ENCODE measurements at places on chromosomes 11 and 22. TPM values are rescaled to one million over a fixed set of nuclear protein-coding genes. Genes with fewer than 3 reads are reported as not detected.

F2 gene
- polyA plus RNA-seq = not detected

LARGE1 gene
- 2.0 TPM for polyA plus RNA-seq

OR8D4 gene
- not detected for polyA plus RNA-seq

C11orf54 gene
- polyA plus RNA-seq = 14.4 TPM

CARD18 gene
- polyA plus RNA-seq = not detected

SYT7 gene
- 0.48 TPM for polyA plus RNA-seq

OR51A4 gene
- not detected for polyA plus RNA-seq

APOC3 gene
- polyA plus RNA-seq = not detected

JAM3 gene
- 17.8 TPM for polyA plus RNA-seq

OR8D1 gene
- polyA plus RNA-seq = not detected

KRTAP5-5 gene
- not detected for polyA plus RNA-seq

OR5T2 gene
- polyA plus RNA-seq = not detected

COPB1 gene
- 48.4 TPM for polyA plus RNA-seq

MYRF gene
- polyA plus RNA-seq = 0.50 TPM

THY1 gene
- polyA plus RNA-seq = 11.7 TPM

MSANTD4 gene
- 8.3 TPM for polyA plus RNA-seq

ZFPL1 gene
- 40.0 TPM for polyA plus RNA-seq

APOA1 gene
- polyA plus RNA-seq = 3.3 TPM

CATSPER1 gene
- polyA plus RNA-seq = 0.51 TPM

TP53I11 gene
- 48.0 TPM for polyA plus RNA-seq

IGF2 gene
- polyA plus RNA-seq = 0.74 TPM

MS4A1 gene
- polyA plus RNA-seq = 1,116 TPM

OR4D5 gene
- polyA plus RNA-seq = not detected

CNIH2 gene
- 0.26 TPM for polyA plus RNA-seq

SEPTIN3 gene
- polyA plus RNA-seq = 0.09 TPM

CCDC89 gene
- polyA plus RNA-seq = 0.16 TPM

LRP4 gene
- polyA plus RNA-seq = 0.88 TPM

APOA4 gene
- 0.05 TPM for polyA plus RNA-seq

CHST1 gene
- 3.3 TPM for polyA plus RNA-seq

CSF2RB gene
- 16.3 TPM for polyA plus RNA-seq

RAB38 gene
- 0.73 TPM for polyA plus RNA-seq

MUC6 gene
- 0.02 TPM for polyA plus RNA-seq

RFPL1 gene
- polyA plus RNA-seq = 0.11 TPM

TRPM5 gene
- 0.02 TPM for polyA plus RNA-seq

VSIG10L2 gene
- polyA plus RNA-seq = 1.2 TPM

SCGB1C1 gene
- not detected for polyA plus RNA-seq

MS4A6E gene
- 7.2 TPM for polyA plus RNA-seq

INSC gene
- polyA plus RNA-seq = 0.15 TPM

FTH1 gene
- polyA plus RNA-seq = 2,533 TPM

NXPE4 gene
- not detected for polyA plus RNA-seq

DCDC1 gene
- polyA plus RNA-seq = 0.03 TPM

C11orf52 gene
- 0.74 TPM for polyA plus RNA-seq

All from spleen (tissue), 13 donors.